ENCODE measurements at places on chromosomes 1 and 21.

DNA sequence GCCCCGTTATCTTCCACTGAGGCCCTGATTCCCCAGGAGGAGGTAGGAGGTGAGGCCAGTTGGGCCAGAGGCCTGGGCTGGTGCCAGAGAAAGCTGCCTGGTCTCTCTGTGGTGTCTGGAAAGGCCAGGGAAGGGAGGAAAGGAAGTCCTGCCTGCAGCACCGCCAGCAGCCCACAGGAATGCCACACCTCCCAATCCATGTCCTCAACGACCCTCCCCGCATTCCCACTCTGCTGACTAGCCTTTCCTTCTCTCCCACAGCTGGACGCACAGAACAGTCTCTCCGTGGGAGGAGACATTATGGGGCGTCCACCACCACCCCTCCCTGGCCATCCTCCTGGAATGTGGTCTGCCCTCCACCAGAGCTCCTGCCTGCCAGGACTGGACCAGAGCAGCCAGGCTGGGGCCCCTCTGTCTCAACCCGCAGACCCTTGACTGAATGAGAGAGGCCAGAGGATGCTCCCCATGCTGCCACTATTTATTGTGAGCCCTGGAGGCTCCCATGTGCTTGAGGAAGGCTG lies 18.0 kb downstream of the CSF1 start:
- peak; percentile 42 for ATAC-seq

GRCh38 chr1:178492341-178492740 lies 4.4 kb downstream of the CLEC20A start:
- ATAC-seq: no peak

GRCh38 chr1:86573763-86574484 lies 27.0 kb downstream of the CLCA4 start:
- no peak for ATAC-seq

DNA sequence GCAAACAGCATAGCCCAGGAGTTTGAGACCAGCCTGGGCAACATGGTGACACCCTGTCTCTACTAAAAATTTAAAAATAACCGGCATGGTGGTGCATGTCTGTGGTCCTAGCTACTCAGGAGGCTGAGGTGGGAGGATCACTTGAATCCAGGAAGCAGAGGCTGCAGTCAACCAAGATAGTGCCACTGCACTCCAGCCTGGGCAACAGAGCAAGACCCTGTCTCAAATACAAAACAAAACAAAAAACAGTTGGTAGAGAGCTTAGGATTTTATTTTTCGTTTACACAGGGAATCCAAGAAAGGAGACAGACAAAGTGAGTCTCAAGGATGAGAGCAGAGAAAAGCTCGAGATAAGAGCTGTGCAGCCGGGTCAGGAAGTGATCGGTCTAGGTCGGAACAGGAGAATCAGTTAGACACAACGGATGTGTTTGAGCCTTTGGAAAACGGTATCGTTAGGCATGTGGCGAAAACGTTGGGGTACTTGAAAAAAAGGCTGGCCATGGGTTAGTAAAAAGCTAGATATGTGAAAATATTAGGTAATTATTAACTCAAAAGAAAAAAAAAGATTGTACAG lies 1.7 kb upstream of the MIB2 start:
- ATAC-seq: no peak

DNA sequence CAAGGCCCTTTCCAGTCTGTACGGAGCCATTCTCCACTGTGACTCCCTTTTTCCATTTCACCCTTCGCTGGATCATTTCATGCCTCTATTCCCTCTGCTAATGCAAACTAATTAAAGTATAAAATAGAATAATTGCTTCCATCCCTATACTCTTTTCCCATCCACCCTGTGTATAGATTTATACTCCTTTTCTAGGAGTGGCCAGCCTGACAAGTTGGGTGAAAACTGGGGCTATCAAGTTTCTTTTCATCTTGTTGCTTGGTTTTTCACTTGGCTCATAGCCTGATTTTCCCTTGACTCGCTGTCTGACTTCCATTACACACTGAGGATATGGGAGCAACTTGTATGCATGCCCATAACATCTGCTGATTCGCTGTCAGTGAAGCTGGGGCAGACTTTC lies 107.0 kb downstream of the PLXNA2 start:
- peak; percentile 78 for ATAC-seq

DNA sequence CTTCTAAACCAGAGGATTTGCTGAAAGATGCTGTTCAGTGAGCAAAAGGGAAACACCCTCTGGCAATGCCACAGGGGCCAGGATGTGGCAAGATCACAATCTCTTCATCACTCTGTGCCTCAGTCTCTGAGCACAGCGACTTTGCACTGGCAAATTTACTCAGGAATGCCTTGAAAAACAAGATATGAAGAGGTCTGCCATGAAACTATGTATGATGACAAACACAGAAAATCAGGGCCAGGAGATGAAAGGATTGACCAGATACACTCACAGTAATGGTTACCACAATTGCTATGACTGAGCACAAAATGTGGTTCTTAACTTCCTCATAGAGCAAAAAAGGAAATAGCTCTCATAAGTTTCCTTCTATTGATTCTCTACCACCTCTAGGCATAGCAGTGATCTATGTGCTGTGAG lies 5.8 kb downstream of the TTC13 start:
- peak; percentile 23 for ATAC-seq

DNA sequence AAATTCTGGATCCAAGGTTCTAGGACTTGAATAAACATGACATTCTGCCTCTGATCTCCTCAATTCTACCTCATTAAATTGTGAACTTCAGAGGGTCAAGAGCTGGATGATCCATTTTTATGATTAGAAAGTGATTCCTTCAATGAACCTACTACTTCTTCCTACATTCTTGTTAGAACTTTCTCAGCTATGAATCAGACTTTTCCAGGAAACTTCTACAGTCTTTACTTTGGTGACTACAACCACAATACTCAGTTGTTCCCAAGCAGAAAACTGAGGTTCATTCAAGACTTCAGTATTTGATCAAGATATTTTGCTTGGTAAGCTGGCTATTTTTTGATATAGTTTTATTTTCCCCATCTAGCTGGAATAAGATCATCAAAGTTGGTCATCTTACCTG lies 51.4 kb downstream of the CDC7 start:
- no peak for ATAC-seq

GRCh38 chr21:29538115-29538514 lies 239.4 kb downstream of the BACH1 start:
- ATAC-seq: peak; percentile 45

- ATAC-seq: peak; percentile 65
Measured at GRCh38 chr1:51061231-51061918, 40.7 kb upstream of the C1orf185 start.

DNA sequence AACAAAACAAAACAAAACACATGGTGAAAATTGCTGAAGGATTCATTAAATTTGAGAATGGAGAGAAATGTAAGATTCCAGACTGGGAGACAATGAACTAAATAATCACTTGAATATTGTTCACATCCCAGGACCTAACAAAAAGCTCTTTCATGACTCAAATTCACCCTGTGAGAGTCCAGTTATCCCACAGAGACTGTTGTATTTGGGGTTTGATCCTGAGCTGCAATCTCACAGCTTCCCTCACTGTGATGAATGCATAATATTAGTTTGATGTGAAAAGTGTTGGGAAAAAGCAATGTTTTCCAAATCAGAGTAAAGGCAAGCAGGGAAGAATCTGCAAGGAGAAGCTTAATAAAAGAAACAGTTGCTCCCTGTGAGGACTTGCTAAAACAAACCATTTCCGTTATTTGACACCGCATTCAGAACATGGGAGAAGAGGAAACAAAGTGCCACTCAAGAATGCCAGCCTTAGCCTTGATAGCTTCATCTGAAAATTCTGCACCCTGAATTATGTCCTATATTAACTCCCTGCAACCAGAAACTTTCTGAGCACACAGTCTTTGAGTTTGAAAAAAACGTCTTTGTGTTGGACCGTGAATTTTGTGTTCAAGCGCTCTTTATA lies 208.8 kb downstream of the DAB1 start:
- peak; percentile 63 for ATAC-seq

- ATAC-seq: no peak
Measured at GRCh38 chr1:97824624-97825023, 96.2 kb downstream of the DPYD start.

DNA sequence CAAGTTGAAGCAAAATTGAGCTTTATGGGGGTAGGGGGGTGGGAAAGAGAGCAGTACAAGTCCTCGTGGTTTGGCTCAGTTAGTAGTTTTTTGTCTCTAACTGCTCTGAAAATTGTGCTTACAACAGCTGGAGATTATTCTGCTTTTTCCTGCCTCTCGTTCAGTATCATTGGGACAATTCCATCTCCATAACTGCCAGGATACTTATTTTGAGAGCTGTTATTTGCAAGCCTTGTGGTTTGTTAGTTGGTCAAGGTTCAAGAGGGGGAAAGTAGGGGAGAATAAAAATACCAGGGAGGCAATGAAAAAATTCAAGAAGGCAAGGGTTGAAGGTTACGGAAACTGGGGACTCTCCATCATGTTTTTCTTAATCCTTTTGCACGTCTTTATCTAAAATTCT lies 811.8 kb upstream of the ADGRL2 start:
- ATAC-seq: no peak

- no peak for ATAC-seq
Measured at GRCh38 chr1:236204039-236204438, 61.7 kb downstream of the GPR137B start.

DNA sequence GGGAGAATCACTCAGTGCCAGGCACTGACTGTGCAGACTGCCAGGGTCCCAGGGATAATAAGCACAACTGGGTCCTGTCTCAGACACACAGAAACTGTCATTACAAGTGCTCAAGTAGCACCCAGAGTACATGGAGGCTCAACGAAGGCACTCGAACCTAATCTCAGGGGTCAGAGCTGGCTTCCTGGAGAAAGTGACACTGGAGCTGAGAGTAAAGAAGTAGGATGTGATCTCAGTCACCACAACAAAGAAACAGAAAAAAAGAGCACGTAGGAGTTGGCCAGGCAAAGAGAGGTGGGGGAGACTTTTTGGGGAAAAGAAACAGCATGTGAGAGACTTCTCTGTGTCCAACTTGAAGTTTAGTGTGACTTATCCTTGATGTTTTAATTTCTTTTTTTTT lies 1.3 kb downstream of the CATSPER4 start:
- no peak for ATAC-seq

DNA sequence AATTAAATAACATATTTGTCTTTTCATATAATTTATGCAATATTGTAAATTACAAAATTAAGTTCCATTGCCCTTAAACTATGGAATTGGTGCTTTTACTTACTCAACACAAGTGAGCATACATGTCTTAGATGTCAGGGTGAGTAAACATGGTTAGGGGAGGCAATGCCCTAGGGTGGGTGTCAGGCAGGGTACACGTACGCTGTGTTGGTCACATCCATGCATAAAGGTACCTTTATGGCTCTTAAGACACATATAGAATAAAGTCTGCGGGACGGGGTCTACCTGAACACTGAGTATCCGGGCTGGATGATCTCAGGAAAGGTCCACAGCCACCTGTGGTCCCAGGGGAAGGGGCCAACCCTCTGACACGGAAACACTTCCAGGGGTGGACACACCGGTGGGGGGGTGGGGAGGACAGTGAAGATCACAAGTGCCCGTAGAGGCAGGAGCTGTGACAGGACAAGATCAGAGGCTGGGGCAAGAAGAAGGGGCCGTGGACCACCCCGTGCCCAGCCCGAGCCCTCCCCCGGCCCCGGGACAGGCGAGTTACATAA lies 720 bp downstream of the LIN9 start:
- peak; percentile 8 for ATAC-seq

DNA sequence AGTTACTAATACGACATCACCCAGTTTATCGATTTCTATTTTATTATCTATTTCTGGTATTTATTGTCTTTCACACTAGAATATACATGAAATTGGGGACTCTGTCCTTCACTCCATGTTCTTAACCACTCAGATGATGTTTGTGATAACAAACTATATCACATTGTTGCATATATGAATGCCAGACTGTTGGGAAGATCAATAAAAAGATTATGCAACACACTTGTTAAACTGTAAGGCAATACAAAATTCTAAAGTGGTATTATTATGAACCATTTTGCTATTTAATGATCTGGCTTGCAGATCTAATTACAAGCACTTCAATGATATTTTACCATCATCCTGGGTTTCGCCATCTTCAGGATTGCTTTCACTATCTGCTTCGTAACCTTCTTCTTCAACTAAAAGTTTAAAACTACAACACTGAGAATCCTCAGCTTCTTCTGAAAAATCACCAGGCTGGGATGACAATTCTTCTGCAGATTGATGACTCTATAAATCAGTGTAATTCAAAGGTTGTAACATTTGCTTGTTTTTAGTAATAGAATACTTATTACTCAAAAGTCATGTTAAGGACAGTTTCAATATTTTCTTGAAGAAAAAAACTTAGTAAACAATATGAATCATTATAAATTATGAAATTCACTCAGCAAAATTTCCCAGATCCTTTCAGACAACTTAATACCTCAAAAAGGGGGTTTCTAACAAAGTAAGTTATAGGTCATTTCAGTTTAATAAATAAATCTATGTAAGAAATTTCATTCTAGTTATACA lies 63.9 kb downstream of the LYST start:
- ATAC-seq: no peak

DNA sequence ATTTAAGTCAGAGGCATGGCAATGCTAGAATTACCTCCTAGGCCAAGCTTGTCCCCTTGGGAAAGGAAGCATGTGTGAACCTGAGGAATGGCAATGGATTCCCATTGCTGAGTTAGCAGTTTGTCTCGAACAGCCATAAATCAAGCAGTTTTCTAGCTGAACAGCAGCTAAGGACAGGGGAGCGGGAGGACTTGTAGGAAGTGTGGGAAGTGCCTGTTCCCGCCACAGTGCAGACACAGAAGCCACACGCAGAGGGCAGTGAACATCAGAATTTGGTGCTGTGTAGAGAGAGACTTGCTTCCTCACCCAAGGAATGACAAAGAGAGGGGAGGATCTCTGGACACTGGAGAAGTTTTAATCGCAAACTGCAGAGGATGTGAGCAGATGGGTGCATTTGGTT lies 3.8 kb downstream of the PHGDH start:
- no peak for ATAC-seq

DNA sequence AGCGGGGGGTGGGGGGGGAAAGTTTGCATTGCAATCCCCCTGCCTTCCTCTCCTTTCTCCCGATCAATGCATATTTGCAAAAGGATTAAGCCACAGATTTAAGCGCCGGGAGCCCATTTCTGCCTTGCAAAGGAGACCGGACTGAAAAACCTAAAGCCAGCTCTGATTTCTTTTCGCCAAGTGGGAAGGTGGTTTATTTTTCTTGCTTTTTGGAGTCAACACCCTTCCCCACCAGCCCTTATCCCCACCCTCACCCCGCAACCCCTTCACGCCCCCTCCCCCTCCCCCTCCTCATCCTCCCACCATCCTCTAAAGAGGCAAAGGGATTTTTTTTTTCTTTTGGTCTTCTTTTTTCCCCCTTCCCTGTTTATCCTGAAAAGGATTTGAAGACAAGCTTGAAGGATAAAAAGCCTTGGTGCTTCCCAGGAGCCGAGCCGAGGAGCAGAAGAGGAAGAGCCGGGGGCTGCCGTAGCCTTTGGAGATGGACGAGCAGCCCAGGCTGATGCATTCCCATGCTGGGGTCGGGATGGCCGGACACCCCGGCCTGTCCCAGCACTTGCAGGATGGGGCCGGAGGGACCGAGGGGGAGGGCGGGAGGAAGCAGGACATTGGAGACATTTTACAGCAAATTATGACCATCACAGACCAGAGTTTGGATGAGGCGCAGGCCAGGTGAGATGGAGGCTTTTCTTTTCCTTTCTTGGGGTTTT lies 513 bp downstream of the PBX1 start:
- ATAC-seq: peak; percentile 35

Data from SK-N-SH treated with all-trans-retinoic acid at 6 μM for 48 hours (cell line).